CD4-positive, alpha-beta T cell (primary cell): ENCODE measurements at places on chromosomes 3 and 15. TPM values are rescaled to one million over a fixed set of nuclear protein-coding genes. Genes with fewer than 3 reads are reported as not detected.

- no peak overlapping the region for H3K27ac ChIP-seq
- no peaks in the 10 kb centered on the region for H3K36me3 ChIP-seq
- no peaks in the 10 kb centered on the region for H3K27me3 ChIP-seq
- peak overlapping the region; percentile 61 for H3K4me3 ChIP-seq
- DNase-seq = no peak
These were observed 48.1 kb downstream of the SETMAR start for GRCh38 chr3:4351164-4351855.

DNA sequence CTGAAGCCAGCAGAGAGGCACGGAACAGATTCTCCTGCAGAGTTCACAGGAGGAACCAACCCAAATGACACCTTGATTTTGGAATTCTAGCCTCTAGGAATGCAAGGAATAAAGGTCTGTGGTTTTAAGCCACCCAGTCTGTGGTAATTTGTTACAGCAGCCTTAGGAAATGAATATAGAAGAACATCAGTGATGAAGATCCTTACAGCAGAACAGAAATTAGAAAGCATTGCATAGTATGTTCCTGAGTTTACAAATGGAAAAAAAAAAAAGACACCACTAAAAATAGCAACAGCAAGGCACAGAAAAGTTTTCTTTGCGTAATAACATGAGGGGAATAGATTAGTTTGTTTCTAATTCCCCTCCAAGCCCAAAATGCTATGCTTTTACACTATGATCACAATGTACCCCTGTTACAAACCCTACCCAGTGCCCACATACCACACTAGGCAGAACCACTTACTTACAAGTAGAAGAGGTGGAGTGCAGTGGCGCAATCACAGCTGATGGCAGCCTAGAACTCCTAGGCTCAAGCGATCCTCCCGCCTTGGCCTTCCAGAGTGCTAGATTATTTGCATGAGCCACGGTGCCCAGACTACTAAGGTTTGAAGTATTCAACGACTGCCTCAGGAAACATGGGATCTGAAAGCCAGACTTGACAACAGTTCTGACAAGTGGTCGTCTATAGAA is 84.3 kb downstream of the SHQ1 start:
- H3K27me3 ChIP-seq = no peaks in the 10 kb centered on the region
- peaks cover 3% of the 10 kb centered on the region for H3K4me1 ChIP-seq
- H3K36me3 ChIP-seq = no peaks in the 10 kb centered on the region

WDR93 gene
- not detected for total RNA-seq

DNA sequence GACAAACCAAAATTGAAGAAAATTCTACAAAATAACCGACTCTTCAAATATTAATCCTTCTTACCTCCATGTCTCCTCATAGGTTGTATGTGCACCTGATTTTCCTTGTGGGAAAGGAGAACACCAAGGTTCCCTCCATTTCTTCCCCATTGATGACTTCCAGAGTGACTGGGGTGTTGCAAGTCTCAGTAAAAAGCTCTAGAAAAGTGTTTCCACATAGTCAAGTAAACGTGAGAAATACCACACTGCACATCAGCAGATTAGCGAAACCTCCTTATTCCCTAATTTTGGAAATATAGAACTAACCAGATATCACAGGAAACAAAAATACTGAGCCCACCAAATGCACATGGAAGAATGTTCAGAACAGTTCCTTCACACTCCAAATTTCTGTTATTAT is 4.9 kb upstream of the RPN1 start:
- H3K36me3 ChIP-seq = no peaks in the 10 kb centered on the region
- no peaks in the 10 kb centered on the region for H3K27me3 ChIP-seq
- H3K27ac ChIP-seq = no peak overlapping the region
- H3K4me1 ChIP-seq = peaks cover 16% of the 10 kb centered on the region
- DNase-seq = no peak
- no peak overlapping the region for H3K4me3 ChIP-seq

DNA sequence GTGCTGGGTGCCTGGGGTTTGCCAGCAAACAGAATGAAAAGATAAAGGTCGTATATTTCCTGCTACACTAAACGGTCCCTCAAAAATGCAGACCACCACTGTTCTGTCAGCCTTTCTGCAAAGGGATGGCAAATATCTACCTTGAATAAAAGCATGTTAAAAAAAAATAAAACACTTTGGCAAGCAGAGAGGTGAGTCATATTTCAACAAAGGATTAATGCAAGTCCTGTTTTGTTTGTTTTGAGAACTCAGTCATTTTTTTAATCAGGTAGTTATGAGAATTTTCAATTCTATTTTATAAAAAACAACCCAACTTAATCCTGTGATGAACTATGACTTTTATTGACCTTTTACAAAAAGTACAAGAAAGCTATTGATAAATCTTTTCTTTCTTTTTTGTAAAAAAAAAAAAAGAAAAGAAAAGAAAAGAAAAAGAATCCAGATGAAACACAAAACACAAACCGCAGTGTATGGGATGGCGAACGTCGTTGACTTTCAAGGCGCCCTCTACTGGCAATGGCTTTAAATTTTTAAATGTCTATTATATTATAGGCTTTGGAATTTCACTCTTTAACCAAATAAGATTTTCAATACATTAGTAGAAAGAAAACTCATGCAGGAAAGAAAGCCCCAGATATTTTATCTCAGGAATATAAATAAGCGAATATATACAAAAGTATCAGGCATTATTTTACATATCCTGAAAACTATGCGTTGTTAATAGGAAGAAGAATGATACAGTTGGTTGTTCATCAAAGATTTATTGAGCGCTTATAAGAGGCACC is 87.8 kb downstream of the NCEH1 start:
- no peak overlapping the region for H3K27ac ChIP-seq
- H3K4me3 ChIP-seq = no peak overlapping the region
- no peaks in the 10 kb centered on the region for H3K27me3 ChIP-seq
- H3K4me1 ChIP-seq = no peaks in the 10 kb centered on the region

SYNM gene
- total RNA-seq = 0.11 TPM

DNA sequence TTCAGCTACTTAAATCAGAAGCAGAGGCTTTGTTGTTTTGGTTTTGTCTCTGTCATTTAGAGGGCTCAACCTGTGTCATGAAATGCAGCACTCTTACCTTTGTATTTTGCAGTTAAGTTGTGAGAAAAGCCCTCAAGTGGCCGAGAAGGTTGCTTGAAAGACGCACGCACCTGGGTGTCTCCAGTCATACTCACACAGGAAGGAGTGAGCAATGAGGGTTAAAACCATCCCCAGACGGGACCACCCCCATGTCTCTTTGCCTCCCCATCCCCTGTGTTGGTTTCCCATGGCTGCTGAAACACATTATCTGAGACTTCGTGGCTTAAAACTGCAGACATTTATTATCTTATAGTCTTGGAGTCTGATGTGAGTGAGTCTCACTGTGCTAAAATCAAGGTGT is 376.1 kb upstream of the CFAP20DC start:
- H3K27me3 ChIP-seq = no peaks in the 10 kb centered on the region
- H3K4me3 ChIP-seq = no peak overlapping the region
- H3K36me3 ChIP-seq = no peaks in the 10 kb centered on the region
- DNase-seq = peak; percentile 52
- H3K4me1 ChIP-seq = peaks cover 44% of the 10 kb centered on the region
- no peak overlapping the region for H3K27ac ChIP-seq

C15orf62 gene
- 0.98 TPM for total RNA-seq

GPR62 gene
- not detected for total RNA-seq

DNA sequence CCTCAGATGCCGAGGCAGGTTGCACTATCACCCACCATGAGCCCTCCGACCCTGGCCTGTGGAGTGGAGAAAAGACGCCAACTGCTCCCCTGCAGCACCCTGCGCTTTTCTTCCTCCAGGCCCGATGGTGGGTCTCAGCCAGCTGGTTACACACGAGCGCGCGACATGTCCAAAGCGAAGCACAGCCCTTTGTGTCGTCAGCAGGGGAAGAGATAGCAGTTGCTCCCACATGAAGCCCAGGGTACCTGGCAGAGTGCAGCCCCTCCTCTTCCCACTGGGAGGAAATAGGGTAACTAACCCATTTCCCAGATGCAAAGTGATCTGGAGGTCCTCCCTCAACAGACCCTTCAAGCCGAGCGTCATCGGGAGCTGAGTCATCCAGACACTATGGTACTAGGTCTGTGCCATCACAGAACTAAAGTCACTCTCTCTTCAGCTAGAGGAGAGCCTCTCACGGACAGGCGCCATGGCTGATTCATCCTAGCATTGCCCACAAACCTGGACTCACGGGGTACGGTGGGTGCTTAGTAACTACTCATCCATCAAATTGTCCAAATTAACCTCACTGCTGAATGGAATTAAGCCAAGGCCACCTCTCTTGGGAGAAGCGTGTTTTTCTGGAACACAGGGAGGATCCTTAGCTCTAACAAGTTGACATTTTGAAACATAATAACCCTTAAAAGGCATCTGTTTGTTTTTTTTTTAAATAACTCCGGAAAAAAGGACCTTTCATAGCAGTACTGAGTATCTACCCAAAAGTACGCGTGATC is 45.2 kb upstream of the BDH1 start:
- H3K27me3 ChIP-seq = no peaks in the 10 kb centered on the region
- no peak overlapping the region for H3K4me3 ChIP-seq
- no peak for DNase-seq
- peaks cover 7% of the 10 kb centered on the region for H3K4me1 ChIP-seq
- no peaks in the 10 kb centered on the region for H3K36me3 ChIP-seq

GRCh38 chr3:21909096-21909495 is 158.1 kb upstream of the ZNF385D start:
- no peak for DNase-seq
- H3K27me3 ChIP-seq = no peaks in the 10 kb centered on the region
- H3K4me3 ChIP-seq = no peak overlapping the region
- H3K4me1 ChIP-seq = no peaks in the 10 kb centered on the region
- H3K36me3 ChIP-seq = no peaks in the 10 kb centered on the region
- no peak overlapping the region for H3K27ac ChIP-seq

DNA sequence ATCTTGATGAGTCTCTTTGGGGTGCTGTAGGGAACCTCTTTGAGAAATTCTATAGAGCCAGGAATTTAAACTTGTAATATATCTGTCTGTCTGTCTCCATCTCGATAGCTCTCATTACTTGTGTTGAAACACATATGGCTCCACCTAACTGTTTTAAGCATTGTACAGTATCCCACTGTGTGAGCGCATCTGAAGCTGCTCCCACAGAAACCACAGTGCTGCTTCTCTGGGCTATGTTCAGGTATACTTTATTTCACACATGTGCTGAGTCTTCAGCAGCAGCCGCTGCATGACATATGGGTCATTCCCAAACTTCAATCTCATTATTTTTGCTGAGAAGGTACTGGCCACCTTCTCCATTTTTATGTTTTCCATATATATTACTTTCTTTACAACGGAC is 63.9 kb downstream of the MCTP2 start:
- no peak overlapping the region for H3K27ac ChIP-seq
- no peaks in the 10 kb centered on the region for H3K27me3 ChIP-seq

DNA sequence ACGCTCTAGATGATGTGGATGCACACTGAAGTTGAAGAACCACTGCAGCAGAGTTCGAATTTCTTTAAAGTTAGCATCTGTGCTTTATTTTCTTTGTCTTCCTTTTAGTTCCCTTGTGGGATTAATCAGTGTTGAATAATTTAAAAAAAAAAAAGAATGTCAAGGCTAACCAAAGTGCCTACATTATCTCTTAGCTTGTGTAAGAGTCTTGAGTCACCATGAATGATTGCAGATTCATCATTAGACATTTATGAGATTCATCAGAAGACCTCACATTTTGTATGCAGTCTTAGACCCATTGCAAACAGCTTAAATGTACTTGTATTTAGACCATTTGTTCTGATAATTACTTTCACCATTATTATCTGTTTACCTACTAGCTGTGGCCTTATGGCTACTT is 182.2 kb downstream of the FNDC3B start:
- H3K4me1 ChIP-seq = no peaks in the 10 kb centered on the region
- no peak for DNase-seq
- no peak overlapping the region for H3K4me3 ChIP-seq
- no peaks in the 10 kb centered on the region for H3K36me3 ChIP-seq
- no peak overlapping the region for H3K27ac ChIP-seq

DNA sequence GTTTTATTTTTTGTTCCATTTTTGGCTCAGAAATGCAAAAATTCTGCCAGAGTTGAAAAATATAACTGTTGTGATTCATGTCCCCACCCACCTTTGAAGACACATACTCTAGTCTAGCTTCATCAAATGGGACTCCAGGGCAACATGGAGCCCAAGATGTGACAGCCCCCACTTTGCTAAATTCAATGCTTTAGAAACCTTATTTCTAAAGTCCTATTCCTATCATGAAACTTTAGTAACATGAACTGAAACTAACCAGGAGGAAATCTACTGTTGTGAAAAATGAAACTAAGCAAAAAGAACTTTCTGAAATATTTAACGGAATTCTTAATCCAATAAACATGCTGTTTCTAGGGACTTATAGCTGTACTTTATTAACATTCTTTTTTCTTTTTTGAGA is 20.3 kb downstream of the UBP1 start:
- H3K27ac ChIP-seq = no peak overlapping the region
- DNase-seq = no peak
- peaks cover 59% of the 10 kb centered on the region for H3K36me3 ChIP-seq
- peaks cover 4% of the 10 kb centered on the region for H3K4me1 ChIP-seq

PODXL2 gene
- total RNA-seq = 4.0 TPM

GRCh38 chr3:20480786-20481365 is 294.9 kb upstream of the SGO1 start:
- DNase-seq = no peak
- no peaks in the 10 kb centered on the region for H3K27me3 ChIP-seq
- no peak overlapping the region for H3K27ac ChIP-seq
- H3K4me3 ChIP-seq = no peak overlapping the region
- H3K4me1 ChIP-seq = no peaks in the 10 kb centered on the region

DNA sequence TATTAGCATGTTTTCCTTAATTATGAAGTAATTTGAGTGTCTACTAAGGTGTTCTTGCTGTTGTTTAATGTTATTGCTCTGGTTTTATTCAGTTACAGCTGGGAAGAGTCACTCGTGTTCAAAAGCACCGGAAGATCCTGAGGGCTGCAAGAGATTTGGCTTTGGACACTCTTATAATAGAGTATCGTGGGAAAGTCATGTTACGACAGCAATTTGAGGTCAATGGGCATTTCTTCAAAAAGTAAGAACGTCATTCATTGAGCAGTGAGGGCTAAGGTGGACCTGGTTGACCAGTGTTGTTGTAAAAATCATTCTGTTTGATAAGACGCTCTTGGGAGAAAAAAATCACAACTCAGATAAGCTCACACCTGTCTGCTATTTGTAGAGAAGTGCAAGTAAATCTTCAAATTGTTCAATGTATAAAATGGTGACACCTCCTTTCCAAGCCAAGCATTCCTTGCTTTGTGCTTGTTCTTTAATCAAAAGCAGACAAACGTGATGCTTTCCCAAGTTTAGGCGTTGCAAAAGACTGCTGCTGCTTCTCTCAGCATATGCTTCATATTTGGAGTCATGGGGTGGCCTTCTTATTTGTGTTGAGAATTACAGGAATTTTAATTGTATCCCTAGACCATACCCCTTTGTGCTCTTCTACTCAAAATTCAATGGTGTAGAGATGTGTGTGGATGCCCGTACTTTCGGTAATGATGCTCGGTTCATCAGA is 44.2 kb downstream of the SETD5 start:
- H3K4me1 ChIP-seq = no peaks in the 10 kb centered on the region
- H3K27me3 ChIP-seq = no peaks in the 10 kb centered on the region
- DNase-seq = no peak
- H3K4me3 ChIP-seq = no peak overlapping the region
- H3K36me3 ChIP-seq = peaks cover 95% of the 10 kb centered on the region
- H3K27ac ChIP-seq = no peak overlapping the region

- no peak overlapping the region for H3K27ac ChIP-seq
- H3K4me3 ChIP-seq = no peak overlapping the region
- H3K36me3 ChIP-seq = no peaks in the 10 kb centered on the region
- H3K4me1 ChIP-seq = no peaks in the 10 kb centered on the region
These were observed 165.3 kb downstream of the GOLIM4 start for GRCh38 chr3:167930453-167930852.

GRCh38 chr15:64917211-64917610 is 5.5 kb downstream of the ANKDD1A start:
- no peaks in the 10 kb centered on the region for H3K27me3 ChIP-seq
- DNase-seq = no peak
- no peak overlapping the region for H3K27ac ChIP-seq
- no peaks in the 10 kb centered on the region for H3K36me3 ChIP-seq
- peaks cover 2% of the 10 kb centered on the region for H3K4me1 ChIP-seq
